ENCODE measurements at places on chromosomes 2 and 18.

DNA sequence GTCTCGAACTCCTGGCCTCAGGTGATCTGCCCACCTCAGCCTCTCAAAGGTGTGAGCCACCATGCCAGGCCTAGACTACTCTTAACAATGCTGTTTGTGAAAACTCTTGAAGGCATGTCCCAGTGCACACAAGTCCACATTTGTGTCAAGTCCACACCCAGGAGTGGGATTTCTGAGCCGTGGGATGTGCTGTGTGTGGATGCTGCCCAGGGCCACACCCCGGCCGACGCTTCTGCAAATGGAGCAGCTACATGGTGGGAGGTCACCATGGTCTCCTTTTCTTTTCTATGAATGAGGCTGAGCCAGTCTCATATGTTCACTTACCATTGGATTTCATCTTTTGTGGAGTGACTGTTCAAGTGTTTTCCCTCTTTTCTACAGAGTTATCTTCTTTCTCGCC is 15.8 kb downstream of the SNED1 start:
- no peak for DNase-seq

- no peak for DNase-seq
Measured at GRCh38 chr2:54519841-54520459, 63.8 kb downstream of the SPTBN1 start.

- DNase-seq: no peak
Measured at GRCh38 chr2:63872571-63873328, 31.1 kb downstream of the UGP2 start.

DNA sequence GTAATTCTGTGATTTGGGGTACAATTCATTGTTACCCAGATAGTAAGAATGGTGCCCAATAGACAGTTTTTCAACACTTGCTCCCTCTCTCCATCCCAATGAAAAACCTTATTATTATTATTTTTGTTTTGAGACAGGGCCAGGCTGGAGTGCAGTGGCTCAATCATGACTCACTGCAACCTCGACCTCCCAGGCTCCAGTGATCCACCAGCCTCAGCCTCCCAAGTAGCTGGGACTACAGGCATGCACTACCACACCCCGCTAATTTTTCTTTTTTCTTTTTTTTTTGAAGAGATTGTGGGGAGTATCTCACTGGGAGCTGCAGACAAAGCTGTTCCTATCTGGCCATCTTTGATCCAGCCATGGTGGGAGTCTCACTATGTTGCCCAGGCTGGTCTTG is 7.2 kb downstream of the TGFA start:
- no peak for DNase-seq

DNA sequence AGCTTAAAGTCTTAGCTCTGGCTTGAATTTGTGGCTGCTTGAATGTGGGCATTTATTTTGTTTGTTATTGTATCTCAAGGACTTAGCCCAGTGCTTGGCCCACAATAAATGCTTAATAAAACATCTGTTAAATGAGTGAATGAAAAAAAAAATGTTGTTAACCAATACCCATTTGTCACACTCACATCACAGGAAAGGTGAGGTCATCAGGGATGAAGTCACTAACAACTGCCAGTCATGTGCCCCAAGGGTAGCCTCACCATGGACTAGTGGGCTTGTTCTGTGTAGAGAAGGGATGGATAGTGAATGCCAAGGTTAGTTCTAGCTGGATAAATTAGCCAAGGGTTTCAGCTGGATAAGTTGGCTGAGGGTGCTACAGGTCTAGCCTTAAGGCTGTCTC is 3.0 kb downstream of the NRBP1 start:
- DNase-seq: no peak

DNA sequence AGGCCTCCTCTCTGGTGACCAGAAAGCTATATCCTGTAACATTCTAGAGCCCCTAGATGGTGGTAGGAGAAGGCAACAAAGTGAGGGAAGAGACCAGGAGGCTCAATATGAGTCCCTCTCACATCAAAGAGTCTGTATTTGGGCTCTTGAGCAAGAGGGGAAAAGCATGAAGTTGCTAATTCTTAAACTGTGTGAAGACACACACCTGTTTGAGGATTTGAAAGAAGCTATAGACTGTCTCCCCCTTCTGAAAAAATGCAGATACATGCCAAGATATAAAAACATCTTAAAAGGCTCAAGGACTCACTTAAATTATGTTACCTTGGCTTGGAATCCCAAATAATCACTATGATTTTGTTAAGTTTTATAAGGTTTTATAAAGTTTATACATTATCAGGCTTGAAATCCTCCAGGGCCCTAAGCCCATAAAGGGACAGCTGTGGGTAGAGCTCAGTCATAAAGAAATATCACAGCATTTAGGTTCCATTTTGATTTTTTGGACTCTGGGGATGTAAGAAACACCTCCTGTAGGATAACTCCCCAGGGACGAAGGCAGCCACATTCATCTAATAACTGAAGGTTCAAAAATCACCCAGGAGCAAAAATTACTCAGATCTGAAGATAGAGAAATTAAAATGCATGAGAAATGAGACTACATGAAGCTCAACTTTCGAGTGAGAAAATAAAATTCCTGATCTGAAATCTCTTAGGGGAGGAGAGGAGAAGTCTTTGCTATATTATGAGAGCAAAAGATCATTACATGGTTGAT is 136.1 kb upstream of the LGALSL start:
- DNase-seq: no peak

DNA sequence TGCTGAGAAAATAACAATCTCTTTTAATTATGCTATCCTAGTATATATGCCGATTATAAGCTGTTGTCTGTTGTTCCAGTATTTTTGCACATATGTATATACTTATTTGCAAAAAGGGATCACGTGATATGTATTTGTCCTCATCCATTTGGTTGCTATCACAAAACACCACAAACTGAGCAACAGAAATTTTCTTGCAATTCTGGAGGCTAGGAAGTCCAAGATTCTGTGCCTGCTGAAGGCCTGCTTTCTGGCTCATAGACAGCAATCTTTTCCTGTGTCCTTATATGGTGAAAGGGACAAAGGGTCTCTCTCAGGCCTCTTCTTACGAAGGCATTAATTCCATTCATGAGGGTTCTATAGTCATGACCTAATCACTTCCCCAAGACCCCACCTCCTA is 186.5 kb downstream of the LPIN1 start:
- no peak for DNase-seq

DNA sequence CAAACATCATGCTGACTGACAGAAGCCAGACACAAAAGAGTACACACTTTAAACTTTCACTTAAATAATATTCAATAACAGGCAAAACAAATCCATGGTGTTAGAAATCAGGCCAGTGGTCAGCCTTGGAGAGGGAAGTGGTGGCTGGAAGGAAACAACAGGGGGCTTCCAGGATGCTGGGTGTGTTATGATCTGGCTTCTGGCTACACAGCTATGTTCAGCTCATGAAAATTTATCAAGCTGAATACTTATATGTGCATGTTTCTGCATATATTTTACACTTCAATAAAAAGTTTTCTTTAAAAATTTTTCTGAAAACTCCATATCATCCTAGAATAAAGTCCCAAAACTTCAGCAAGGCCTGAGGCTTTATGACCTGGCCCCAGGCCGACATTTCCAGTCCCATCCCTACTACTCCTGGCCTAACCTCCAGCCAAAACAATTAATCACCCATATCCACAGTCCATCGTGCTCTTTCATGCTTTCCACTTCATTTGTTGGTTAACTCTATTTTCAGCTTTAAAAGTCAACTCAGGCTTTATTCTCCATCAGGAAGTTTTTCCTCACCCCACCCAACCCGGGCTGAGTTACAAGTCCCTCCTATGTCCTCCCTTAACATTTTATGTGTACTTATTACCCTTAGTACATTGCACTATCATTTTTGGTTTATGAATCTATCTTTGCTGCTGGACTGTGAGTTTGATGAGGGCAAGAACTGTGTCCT is 27.9 kb upstream of the SPTBN1 start:
- DNase-seq: no peak

DNA sequence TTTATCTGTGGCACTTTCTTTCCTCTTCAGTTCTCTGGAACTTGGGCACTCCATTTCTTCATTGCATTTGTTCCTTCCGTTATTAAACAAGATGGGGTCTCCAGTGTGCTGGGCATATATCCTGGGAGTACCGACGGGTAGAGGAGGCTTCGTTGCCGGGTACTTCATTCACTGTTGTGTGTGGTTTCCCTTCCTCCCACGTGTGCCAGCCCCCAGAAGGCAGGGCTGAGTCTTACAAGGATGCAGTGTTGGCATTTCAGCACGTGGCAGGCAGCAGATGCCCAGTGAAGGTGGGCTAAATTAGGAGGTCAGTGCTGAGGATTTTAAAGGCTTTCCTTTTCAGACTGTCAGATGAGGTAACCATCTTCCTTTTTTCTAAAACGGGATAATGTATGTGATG is 58.6 kb downstream of the MGAT5 start:
- no peak for DNase-seq

GRCh38 chr2:191014653-191015020 is 666 bp upstream of the STAT1 start:
- DNase-seq: no peak

All from stimulated activated CD8-positive, alpha-beta memory T cell treated with anti-CD3 and anti-CD28 coated beads, Interleukin-4, amount 100 ng/mL, for 4 hours (primary cell).